ENCODE measurements at places on chromosomes 4 and X.

DNA sequence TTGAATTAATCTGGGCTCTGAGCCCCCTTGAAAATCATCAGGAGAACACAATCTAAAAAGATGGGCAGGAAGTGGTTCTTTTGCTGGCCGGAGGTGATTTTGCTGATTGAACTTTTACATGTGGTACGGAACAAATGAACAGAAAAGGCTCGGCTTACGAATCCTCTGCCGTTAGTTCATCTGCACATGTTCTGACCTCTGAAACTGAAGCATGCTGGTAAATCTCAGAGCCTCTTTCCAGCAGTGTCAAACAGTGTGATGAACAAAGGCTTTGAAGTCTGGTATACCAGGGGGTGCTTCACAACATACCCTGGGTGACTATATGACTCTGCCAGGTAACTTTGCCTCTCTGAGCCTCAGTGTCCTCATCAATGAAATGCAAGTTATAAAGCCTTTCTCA, 194.2 kb upstream of the C1QTNF7 start:
- DNase-seq, result no peak

DNA sequence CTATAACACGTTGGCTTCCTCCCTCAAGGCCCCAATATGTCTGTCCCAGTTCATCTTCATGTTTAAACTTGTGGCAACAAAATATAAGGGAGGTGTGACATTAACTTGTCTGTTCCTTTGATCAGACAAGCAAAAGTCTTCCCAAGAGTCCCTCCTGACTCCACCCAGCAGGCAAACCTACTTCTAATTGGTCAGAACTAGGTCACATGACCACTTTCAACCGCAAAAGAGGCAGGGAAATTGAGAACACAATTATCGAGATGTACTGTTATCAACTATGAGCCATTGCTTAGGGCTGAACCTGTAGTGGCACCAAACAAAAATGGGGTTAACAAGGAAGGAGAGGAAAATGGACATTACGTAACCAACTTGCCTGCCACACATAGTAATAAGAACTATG, 246.8 kb upstream of the TET2 start:
- no peak for DNase-seq

DNA sequence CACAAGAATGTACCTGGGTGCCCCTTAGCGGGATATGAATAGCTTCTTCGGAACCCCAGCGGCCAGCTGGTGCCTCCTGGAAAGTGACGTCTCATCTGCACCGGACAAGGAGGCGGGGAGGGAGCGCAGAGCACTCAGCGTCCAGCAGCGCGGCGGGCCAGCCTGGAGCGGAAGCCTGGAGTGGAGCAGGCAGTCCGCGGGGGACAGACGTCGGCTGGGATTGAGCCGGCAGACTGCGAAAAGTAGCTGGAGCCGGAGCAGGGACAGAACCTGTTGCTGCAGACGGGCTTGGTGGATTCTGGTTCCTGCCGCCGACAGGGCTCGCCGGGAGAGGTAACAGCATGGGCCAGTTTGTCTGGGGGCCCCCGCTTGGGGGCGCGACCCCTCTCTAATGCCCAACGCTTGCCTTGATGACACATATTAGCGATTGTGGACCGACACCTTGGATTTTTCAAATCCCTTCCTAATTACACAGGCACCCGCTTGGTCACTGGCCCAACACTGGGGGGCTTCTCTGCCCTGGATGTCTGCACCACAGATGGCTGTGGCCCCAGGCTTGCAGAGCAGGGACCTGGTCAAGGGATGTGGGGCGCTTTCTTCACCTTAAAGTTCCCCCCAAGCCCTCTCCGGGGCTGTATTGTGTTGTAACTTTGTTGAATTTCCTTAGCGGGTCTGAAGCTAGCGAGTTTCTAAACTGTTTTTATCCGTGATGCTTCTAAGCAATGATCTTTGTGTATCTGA, at the start of gene NPFFR2:
Gene NPFFR2, plus strand, starts transcription at position 133 of the 741 bp plus-strand sequence. CDS start 96,592 bp downstream, outside the sequence.
- DNase-seq, result peak; percentile 9

DNA sequence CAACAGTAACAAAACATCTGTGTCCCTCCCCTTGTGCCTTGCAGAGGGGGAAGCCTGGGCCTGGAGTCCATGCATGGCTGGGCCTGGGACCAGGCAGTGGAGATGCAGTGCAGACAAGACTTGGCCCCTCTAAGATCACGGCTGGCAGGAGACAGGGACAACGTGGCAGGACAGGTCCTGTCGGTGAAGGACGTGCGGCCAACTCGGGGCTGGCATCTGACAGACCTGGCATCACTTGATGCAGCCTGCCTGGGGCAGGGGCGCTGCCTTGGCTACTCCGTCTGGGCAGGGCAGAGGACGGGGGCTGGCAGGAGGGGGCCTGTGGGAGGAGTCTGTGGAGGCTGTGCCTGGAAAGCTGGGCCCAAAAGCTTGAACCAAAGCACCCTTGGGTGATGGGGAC, 112.1 kb downstream of the CPZ start:
- DNase-seq, result no peak

- peak; percentile 17 for DNase-seq
Observed at GRCh38 chr4:47704693-47705325, 133.1 kb downstream of the CORIN start.

GRCh38 chr4:101211146-101211553, 136.2 kb downstream of the PPP3CA start:
- DNase-seq, result no peak
